ENCODE measurements at places on chromosomes 1 and 21. TPM values are rescaled to one million over a fixed set of nuclear protein-coding genes. Genes with fewer than 3 reads are reported as not detected.

- no peak for DNase-seq
These were observed 125.9 kb downstream of the ZMYM4 start for GRCh38 chr1:35394386-35394785.

DNA sequence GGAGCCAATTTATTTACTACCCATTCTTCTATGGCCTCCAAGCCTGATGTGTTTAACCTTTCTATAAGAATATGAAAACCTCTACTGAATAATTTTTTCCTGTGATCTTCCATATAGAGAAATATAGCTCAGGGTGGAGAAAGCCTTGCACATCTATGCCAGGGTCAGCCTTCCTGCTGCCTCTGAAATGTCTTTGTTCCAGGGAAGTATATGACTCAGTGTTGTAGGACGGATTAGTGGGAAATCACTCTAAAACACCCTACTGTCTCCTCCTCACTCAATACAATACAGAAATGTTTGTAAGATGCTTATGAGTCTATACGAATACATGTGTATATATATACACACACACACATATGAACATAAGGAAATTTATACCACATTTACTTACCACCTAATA is 1044.9 kb downstream of the BRINP3 start:
- no peak overlapping the region for H3K4me3 ChIP-seq
- no peak overlapping the region for H3K27ac ChIP-seq
- peaks cover 4% of the 10 kb centered on the region for H3K4me1 ChIP-seq
- no peaks in the 10 kb centered on the region for H3K36me3 ChIP-seq

GRCh38 chr1:10378081-10378841 is 20.6 kb upstream of the PGD start:
- H3K27me3 ChIP-seq: peaks cover 2% of the 10 kb centered on the region
- no peaks in the 10 kb centered on the region for H3K4me1 ChIP-seq
- H3K4me3 ChIP-seq: no peak overlapping the region
- no peak overlapping the region for H3K27ac ChIP-seq

GRCh38 chr21:38404177-38404576 is 94.1 kb downstream of the ERG start:
- no peak overlapping the region for H3K4me3 ChIP-seq
- DNase-seq: no peak
- no peaks in the 10 kb centered on the region for H3K4me1 ChIP-seq

GRCh38 chr1:79955966-79956365 is 949.4 kb upstream of the ADGRL4 start:
- DNase-seq: no peak
- H3K36me3 ChIP-seq: peaks cover 5% of the 10 kb centered on the region
- peaks cover 1% of the 10 kb centered on the region for H3K27me3 ChIP-seq
- H3K4me1 ChIP-seq: no peaks in the 10 kb centered on the region
- H3K27ac ChIP-seq: no peak overlapping the region

DNA sequence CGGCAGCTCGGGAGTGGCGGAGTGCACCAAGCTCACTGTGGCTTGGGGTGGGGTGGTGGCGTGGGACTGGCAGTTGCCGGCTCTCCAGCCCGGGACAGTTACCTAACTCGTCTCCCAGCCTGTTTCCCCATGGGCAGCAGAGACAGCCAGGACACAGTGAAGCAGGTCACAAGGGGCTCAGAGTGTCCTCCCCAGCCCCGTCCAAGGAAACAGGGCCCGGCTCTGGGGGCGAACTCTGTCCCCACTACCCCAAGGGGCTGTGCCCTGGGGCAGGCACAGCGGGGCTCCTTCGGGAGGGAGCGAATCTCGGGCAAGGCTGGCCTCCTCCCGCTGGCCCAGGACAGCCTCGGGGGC is 759 bp downstream of the GPR157 start:
- H3K4me1 ChIP-seq: no peaks in the 10 kb centered on the region
- H3K27me3 ChIP-seq: peaks cover 11% of the 10 kb centered on the region
- H3K36me3 ChIP-seq: no peaks in the 10 kb centered on the region
- no peak overlapping the region for H3K4me3 ChIP-seq
- H3K27ac ChIP-seq: no peak overlapping the region

DNA sequence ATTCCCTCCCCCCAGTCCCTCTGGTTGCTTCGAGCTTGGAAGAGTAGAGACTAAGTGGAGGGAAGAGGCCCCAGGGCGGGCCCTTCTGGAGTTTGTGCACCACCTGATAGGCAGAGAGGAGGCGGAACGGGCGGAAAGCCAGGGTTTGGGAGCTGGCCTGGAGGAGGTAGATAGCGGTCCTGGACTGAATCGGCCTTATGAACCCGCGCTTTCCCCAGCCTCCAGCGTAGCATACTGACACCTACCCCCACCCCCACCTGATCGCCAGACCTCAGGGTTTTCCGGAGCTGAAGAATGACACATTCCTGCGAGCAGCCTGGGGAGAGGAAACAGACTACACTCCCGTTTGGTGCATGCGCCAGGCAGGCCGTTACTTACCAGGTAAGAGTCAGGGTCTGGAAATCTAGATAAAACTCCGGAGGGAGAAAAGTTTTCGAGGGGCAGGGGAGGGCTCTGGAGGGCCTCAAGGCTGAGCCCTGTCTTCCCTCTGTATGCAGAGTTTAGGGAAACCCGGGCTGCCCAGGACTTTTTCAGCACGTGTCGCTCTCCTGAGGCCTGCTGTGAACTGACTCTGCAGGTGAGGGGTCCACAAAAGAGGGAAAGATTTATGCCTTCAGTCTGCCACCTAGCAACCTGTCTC is 705 bp downstream of the UROD start:
- peaks cover 34% of the 10 kb centered on the region for H3K4me1 ChIP-seq
- peaks cover 42% of the 10 kb centered on the region for H3K36me3 ChIP-seq
- peak overlapping the region; percentile 92 for H3K4me3 ChIP-seq
- DNase-seq: peak; percentile 53

- H3K4me1 ChIP-seq: peaks cover 4% of the 10 kb centered on the region
- no peak for DNase-seq
- H3K36me3 ChIP-seq: no peaks in the 10 kb centered on the region
These were observed 185.3 kb downstream of the AK5 start for GRCh38 chr1:77467021-77467595.

- H3K27ac ChIP-seq: no peak overlapping the region
- no peak for DNase-seq
- H3K27me3 ChIP-seq: peaks cover 2% of the 10 kb centered on the region
- no peaks in the 10 kb centered on the region for H3K36me3 ChIP-seq
- no peak overlapping the region for H3K4me3 ChIP-seq
- H3K4me1 ChIP-seq: no peaks in the 10 kb centered on the region
These were observed 16.3 kb downstream of the CRB1 start for GRCh38 chr1:197284325-197284724.

GRCh38 chr1:209580577-209580976 is 2.9 kb upstream of the CAMK1G start:
- H3K27me3 ChIP-seq: no peaks in the 10 kb centered on the region
- H3K36me3 ChIP-seq: no peaks in the 10 kb centered on the region
- no peak overlapping the region for H3K4me3 ChIP-seq

DNA sequence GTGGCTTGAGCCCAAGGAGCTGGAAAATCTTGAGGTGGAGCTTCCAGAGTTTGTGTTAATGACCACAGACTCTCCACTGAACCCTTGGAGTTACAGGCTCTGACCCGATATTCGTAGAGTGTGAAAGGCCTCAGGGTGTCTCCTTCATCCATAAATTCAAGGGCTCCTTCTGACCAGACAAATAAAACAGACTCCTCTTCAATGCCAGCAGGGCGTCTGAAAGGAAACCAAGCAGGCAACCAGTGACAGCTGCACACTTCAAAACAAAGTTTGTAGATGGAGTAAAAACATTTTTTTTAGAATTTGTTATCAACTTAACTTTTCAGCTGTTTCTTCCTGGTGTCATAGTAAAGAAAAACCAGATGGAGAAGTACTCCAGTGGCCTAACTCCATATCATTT is 161.1 kb downstream of the KCTD3 start:
- no peaks in the 10 kb centered on the region for H3K27me3 ChIP-seq
- no peaks in the 10 kb centered on the region for H3K36me3 ChIP-seq
- H3K4me1 ChIP-seq: no peaks in the 10 kb centered on the region
- no peak overlapping the region for H3K4me3 ChIP-seq

DNA sequence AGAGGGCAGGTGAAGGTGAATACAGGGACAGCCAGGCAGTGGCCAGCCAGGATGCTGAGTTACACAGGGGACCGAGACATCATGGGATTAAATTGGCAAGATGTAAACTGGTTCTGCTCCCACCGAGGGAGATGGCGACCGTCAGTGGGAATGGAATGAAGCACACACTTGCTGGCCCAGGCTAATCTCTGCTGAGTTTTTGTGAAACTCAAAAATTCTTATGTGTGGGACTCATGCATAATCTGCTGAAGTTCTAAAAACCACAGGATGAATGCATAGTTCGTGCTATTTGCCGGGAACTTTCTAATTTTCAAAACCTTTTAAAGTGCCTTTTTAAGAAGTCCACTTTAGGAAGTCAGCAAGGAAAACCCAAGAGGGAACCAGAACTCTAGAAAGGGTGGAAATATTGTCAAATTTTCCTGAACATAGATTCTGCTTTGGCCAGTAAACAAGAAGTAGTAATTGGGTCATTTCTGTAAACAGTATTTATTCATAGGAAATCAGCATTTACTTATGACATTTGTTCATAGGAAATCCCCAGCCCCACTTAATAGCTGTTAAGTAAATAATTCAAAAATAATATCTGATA is 85.4 kb upstream of the ROR1 start:
- no peak overlapping the region for H3K4me3 ChIP-seq
- DNase-seq: no peak
- peaks cover 7% of the 10 kb centered on the region for H3K4me1 ChIP-seq
- H3K36me3 ChIP-seq: no peaks in the 10 kb centered on the region
- H3K27ac ChIP-seq: no peak overlapping the region
- H3K27me3 ChIP-seq: no peaks in the 10 kb centered on the region

DNA sequence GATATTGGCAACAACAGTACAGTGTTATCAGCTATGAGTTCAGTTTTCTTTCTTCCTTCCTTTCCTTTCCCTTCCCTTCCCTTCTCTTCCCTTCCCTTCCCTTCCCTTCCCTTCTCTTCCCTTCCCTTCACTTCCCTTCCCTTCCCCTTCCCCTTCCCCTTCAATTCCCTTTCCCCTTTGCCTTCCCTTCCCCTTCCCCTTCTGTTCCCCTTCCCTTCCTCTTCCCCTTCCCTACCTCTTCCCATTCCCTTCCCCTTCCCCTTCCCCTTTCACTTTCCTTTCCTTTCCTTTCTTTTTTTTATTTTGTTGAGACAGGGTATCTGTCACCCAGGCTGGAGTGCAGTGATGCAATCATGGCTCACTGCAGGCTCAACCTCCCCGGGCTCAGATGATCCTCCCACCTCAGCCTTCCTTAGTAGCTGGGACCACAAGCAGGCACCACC is 72.3 kb upstream of the CAPZB start:
- peaks cover under 1% of the 10 kb centered on the region for H3K36me3 ChIP-seq
- H3K4me1 ChIP-seq: no peaks in the 10 kb centered on the region
- no peak for DNase-seq
- H3K27ac ChIP-seq: no peak overlapping the region

DNA sequence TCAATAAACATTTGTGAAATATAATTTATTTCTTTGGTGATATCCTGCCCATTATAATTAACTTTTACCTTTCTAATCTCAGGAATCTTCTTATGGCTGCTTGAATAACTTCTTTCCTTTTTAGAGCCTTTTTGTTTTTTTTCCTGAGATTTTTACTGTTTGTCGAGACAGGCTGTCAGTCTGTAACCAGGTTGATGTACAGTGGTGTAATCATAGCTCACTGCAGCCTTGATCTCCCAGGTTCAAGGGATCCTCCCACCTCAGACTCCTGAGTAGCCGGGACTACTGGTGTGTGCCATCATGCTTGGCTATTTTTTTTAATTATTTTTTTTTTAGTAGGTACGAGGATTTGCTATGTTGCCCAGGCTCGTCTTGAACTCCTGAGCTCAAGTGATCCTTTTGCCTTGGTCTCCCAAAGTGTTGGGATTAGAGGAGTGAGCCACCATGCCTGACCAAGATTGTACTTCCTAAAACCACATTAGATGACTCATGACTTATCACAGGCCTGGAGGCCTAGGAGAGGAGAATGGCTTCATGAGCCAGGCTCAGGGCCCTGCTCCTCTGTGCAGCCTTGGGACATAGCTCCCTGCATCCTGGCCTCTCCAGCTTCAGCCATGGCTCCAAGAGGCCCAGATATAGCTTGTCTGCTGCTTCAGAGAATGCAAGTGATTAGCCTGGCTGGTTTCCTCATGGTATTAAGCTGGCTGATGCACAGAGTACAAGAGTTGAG is 48.6 kb downstream of the CTH start:
- no peak for DNase-seq
- H3K27me3 ChIP-seq: no peaks in the 10 kb centered on the region
- H3K4me3 ChIP-seq: no peak overlapping the region

- H3K4me1 ChIP-seq: peaks cover 11% of the 10 kb centered on the region
- no peaks in the 10 kb centered on the region for H3K36me3 ChIP-seq
- no peak overlapping the region for H3K4me3 ChIP-seq
These were observed 10.2 kb upstream of the POFUT2 start for GRCh38 chr21:45297869-45298268.

- H3K27ac ChIP-seq: no peak overlapping the region
- no peaks in the 10 kb centered on the region for H3K36me3 ChIP-seq
- DNase-seq: no peak
- H3K27me3 ChIP-seq: no peaks in the 10 kb centered on the region
- H3K4me3 ChIP-seq: no peak overlapping the region
- H3K4me1 ChIP-seq: peaks cover 31% of the 10 kb centered on the region
These were observed 112.4 kb upstream of the VANGL1 start for GRCh38 chr1:115529216-115529897.

- no peak overlapping the region for H3K4me3 ChIP-seq
- H3K4me1 ChIP-seq: no peaks in the 10 kb centered on the region
- no peaks in the 10 kb centered on the region for H3K27me3 ChIP-seq
- H3K36me3 ChIP-seq: no peaks in the 10 kb centered on the region
These were observed 149.3 kb downstream of the TGFB2 start for GRCh38 chr1:218494449-218494852.

DNA sequence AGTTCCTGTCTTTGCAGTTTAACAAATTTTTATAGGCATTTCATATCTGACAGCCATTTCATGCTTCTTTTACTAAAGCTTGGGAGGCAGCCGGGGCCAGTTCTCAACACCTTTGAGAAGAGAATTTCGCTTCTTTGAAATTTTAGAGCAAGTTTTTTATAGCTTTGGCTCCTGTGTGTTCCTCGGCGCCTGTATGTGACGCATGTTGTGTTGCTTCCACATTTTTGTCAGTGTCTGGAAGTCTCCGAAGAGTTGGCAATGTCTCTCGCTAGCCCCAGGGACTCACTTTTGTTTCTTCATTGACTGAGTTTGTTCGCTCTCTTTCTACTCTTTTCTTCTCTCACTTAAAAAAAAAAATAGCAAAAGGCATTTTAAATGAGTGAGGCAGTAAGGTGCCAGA is 386.9 kb upstream of the PLXNA2 start:
- no peaks in the 10 kb centered on the region for H3K27me3 ChIP-seq
- no peak overlapping the region for H3K4me3 ChIP-seq
- no peaks in the 10 kb centered on the region for H3K4me1 ChIP-seq
- no peak for DNase-seq
- H3K27ac ChIP-seq: no peak overlapping the region

The DIO1 gene
- total RNA-seq: not detected

The OR2T1 gene
- total RNA-seq: not detected

The SV2A gene
- total RNA-seq: 12.7 TPM

The PADI3 gene
- total RNA-seq: not detected

The ADORA3 gene
- total RNA-seq: 0.13 TPM

The HTR6 gene
- not detected for total RNA-seq

The CELA3A gene
- not detected for total RNA-seq

The GUCA2A gene
- total RNA-seq: not detected
